ENCODE measurements at places on chromosomes 1 and 21.

- DNase-seq, result peak; percentile 87
Measured at GRCh38 chr1:89994805-89995597, at the start of gene ZNF326. ZNF326 (plus strand) TSS chr1:89995110; CDS start chr1:89995258, 148 bp downstream.

GRCh38 chr1:41274752-41275545, 32.8 kb upstream of the SCMH1 start:
- DNase-seq, result no peak

GRCh38 chr1:210596641-210597040, 267.9 kb downstream of the HHAT start:
- no peak for DNase-seq

DNA sequence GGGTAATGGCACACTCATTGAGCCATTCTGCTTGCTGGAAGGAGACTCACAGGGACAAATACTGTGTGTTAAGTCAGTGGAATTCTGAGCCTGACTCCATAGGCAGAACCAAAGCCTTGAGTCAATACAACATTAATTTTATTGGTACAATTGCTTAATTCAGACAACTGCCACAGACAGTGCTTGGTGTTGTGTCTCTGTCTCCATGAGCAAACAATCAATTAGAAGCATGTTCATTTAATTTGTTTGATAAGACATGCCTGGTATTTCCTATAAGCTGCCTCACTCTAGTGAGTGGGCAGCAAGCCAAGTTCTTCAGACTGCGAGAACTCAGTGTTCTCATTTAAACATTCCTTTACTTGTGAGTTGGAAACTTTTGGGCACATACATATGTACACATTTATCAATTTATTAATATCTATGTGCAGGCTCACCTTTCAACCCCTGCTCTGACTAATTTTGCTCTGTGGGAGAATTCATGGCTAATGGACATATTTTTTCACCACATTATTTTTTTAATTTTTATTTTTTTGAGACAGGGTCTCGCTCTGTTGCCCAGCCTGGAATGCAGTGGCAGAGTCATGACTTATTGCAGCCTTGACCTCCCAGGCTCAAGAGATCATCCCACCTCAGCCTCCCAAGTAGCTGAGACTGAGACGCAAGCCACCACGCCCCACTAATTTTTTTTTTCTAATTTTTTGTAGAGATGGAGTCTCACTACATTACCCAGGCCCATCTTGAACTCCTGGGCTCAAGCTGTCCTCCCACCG, 4.5 kb upstream of the SRSF10 start:
- DNase-seq, result no peak

DNA sequence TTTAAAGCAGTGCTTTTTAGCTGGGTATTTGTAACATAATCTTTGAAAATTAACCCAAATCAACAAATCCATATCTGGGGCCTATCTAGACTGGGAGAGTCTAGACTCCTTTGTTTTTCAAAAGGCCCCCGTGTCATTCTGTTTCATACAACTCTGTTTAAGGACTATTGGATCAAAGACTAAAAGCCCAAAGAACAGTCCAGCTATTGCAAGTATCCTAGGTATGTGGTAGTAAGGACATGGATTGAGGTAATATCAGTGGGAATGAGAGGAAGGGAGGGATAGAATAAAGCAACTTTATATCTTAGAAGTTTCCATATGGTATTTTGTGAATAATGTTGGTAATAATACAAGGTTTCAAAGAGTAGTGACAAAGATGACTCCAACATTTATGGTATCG, 18.2 kb downstream of the KIF1B start:
- no peak for DNase-seq

DNA sequence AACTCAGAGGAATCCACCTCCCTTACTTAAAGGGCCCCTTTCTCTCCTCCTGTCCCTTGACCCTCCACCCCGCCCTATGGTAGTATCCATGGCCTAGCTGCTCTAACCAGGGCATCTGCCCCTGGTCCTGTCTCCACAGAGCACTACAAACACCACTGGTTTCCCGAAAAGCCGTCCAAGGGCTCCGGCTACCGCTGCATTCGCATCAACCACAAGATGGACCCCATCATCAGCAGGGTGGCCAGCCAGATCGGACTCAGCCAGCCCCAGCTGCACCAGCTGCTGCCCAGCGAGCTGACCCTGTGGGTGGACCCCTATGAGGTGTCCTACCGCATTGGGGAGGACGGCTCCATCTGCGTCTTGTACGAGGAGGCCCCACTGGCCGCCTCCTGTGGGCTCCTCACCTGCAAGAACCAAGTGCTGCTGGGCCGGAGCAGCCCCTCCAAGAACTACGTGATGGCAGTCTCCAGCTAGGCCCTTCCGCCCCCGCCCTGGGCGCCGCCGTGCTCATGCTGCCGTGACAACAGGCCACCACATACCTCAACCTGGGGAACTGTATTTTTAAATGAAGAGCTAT, 1.7 kb downstream of the BTG2 start:
- DNase-seq, result no peak

Data from CMK (cell line).